ENCODE measurements at places on chromosomes 5 and 9.

DNA sequence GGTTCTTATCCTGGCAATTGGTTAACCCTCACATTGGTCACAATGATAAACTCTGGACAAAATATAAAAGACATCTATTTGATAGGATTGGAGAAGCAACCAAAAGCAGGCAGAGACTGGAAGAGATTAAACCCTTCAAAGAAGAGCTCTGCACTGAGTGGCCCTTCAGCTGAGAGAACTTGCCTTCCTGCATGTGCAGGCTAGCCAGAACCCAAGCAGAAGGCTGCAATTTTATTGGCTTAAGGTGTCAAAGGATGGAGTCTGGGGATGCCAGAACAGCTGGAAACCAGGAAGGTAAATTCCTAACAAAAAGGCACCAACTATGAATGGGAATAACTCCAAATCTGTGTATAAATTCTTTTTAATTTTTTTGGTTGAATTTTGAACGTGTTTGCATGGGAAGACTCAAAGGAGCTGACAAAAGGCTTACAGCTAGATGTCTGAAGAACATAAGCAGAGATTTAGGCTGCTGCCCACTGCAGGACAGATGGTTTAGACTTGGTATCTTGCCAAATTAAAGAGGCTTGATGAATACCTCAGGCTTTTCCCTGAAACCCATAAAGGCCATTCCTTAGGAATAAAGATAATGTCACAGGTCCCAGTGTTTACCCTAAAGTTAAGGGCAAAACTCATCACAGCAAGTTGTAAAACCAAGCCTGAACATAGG, 66.3 kb downstream of the NR2F1 start:
- no peak overlapping the region for H3K4me3 ChIP-seq
- no peaks in the 10 kb centered on the region for H3K27me3 ChIP-seq
- no peak overlapping the region for H3K27ac ChIP-seq
- DNase-seq: no peak

GRCh38 chr5:33588654-33589372, 148.0 kb downstream of the TARS1 start:
- H3K4me3 ChIP-seq: no peak overlapping the region
- H3K27me3 ChIP-seq: no peaks in the 10 kb centered on the region
- H3K36me3 ChIP-seq: no peaks in the 10 kb centered on the region
- H3K4me1 ChIP-seq: no peaks in the 10 kb centered on the region

DNA sequence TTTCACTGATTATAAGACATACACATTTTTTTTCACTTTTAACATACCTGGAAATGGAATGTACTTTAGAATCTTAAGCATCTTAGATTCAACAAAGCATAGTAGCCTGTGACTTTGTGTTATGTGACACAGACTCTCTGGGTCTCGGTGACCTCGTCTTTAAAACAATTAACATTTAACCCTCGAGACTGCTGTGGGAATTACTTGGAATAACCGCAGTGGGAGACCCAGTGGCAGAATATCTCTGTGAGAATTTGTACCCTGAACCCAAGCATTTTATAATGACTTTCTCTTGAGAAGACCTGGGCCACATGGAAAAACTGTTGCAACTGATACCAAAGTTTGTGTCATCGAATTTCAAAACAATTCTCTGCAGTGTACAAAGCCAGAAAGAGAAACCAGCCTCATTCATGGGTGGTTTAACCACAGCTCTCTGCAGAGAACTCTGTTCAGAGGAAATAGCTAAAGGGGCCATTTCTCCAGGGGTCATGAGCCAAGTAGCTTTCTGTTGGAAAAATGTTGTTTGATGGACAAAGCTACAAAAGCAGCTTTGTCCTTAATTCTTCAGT, 10.0 kb upstream of the RETREG1 start:
- peaks cover 45% of the 10 kb centered on the region for H3K4me1 ChIP-seq
- no peaks in the 10 kb centered on the region for H3K27me3 ChIP-seq
- peak overlapping the region; percentile 78 for H3K27ac ChIP-seq
- peak overlapping the region; percentile 5 for H3K4me3 ChIP-seq
- peaks cover 5% of the 10 kb centered on the region for H3K36me3 ChIP-seq
- DNase-seq: peak; percentile 39

DNA sequence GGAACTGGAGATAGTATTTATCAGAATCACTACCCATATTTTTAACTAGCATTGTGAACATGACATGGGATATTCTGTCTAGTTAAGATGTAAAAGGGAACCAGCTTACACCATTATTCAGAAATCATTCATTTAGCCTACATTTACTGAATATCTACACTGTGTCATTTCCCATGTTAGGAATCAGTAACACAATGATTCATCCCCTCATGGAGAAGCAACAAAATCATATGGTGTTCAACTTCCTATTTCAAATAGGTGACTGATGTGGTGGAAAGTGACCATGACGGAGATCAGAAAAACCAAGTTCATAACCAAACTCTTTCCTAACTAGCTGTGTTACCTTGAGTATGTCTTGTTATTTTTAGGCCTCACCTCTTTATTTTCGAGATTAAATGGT, 550.0 kb upstream of the TUSC1 start:
- no peaks in the 10 kb centered on the region for H3K27me3 ChIP-seq
- H3K27ac ChIP-seq: no peak overlapping the region
- H3K4me3 ChIP-seq: no peak overlapping the region
- no peaks in the 10 kb centered on the region for H3K36me3 ChIP-seq
- no peaks in the 10 kb centered on the region for H3K4me1 ChIP-seq
- DNase-seq: no peak

DNA sequence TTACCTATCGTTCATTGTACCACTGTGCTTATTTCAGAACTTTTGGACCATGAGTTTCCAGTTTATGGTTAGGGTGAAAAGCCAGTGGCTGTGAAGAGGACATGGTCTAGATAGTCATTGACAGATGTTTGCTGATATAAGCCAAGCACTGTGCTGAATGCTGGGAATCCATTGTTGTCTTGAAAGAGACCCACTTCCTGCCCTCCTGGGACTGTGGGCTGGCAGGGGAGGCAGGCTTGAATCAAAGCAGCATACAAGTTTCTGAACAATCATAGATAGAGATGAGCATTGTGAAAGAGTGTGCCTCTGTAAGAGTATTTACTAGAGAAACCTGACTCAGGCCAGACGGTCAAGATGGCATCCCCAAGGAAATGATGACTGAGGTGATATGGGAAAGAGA, 73.4 kb downstream of the NMUR2 start:
- H3K36me3 ChIP-seq: no peaks in the 10 kb centered on the region
- H3K27me3 ChIP-seq: no peaks in the 10 kb centered on the region
- no peak overlapping the region for H3K27ac ChIP-seq
- no peak overlapping the region for H3K4me3 ChIP-seq
- H3K4me1 ChIP-seq: no peaks in the 10 kb centered on the region

DNA sequence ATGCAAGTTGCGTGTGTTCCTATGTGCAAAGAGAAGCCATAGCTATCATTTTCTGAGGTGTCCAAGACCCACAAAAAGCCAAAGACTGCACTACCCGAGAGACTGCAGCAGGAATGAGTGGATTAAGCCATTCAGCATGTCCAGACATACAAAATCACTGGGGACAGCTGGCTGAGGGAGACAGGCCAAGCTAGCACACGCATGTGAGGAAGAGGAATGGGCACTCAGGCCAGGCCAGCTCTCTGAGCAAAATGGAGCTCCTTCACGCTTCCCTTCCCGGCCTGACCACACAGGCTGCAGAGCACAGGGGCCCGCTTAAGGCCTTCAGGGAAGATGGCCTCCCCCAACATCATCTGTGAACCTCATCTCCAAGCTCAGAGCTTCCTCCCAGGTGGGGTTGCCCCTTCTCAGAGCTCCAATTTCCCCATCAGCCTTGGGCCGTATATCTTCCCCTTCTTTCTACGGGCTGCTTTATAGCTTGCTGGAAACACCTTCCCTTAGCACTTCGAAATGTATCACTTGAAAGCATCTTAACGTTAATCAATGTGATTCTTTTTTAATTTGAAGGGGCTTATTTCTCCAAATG, 8.4 kb downstream of the DCANP1 start:
- no peaks in the 10 kb centered on the region for H3K4me1 ChIP-seq
- H3K27me3 ChIP-seq: peaks cover 16% of the 10 kb centered on the region
- no peak overlapping the region for H3K4me3 ChIP-seq
- H3K36me3 ChIP-seq: no peaks in the 10 kb centered on the region
- no peak overlapping the region for H3K27ac ChIP-seq

- no peak for DNase-seq
- H3K4me1 ChIP-seq: no peaks in the 10 kb centered on the region
- no peak overlapping the region for H3K4me3 ChIP-seq
- H3K27me3 ChIP-seq: no peaks in the 10 kb centered on the region
These were observed 53.2 kb upstream of the NCS1 start for GRCh38 chr9:130118841-130119518.

GRCh38 chr5:99054972-99055371, 126.2 kb upstream of the CHD1 start:
- DNase-seq: no peak

GRCh38 chr9:88974641-88975040, 16.6 kb upstream of the S1PR3 start:
- H3K4me3 ChIP-seq: no peak overlapping the region
- H3K27me3 ChIP-seq: peaks cover 3% of the 10 kb centered on the region
- no peak for DNase-seq
- H3K36me3 ChIP-seq: no peaks in the 10 kb centered on the region
- peaks cover 18% of the 10 kb centered on the region for H3K4me1 ChIP-seq

- no peaks in the 10 kb centered on the region for H3K4me1 ChIP-seq
- DNase-seq: no peak
- H3K4me3 ChIP-seq: no peak overlapping the region
- H3K36me3 ChIP-seq: no peaks in the 10 kb centered on the region
- H3K27ac ChIP-seq: no peak overlapping the region
- H3K27me3 ChIP-seq: peaks cover 20% of the 10 kb centered on the region
These were observed 67.6 kb upstream of the NR5A1 start for GRCh38 chr9:124574534-124575375.

DNA sequence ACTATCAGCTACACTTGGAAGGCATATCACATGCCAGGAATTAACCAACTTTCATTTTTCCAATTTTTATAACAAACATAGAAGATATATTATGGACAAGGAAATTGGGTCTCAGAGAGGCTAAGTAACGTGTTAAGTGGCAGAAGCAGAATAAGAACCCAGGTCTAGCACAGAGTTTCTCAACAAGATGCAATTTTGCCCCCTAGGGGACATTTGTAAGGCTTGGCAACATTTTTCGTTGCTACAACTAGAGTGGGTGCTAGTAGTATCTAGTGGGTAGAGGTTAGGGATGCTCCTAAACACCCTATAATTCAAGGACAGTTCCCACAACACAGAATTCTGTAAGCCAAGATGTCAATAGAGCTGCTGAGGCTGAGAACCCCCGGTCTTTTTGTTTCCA, 180.6 kb downstream of the SNCAIP start:
- no peaks in the 10 kb centered on the region for H3K27me3 ChIP-seq
- no peak overlapping the region for H3K27ac ChIP-seq
- H3K36me3 ChIP-seq: no peaks in the 10 kb centered on the region

DNA sequence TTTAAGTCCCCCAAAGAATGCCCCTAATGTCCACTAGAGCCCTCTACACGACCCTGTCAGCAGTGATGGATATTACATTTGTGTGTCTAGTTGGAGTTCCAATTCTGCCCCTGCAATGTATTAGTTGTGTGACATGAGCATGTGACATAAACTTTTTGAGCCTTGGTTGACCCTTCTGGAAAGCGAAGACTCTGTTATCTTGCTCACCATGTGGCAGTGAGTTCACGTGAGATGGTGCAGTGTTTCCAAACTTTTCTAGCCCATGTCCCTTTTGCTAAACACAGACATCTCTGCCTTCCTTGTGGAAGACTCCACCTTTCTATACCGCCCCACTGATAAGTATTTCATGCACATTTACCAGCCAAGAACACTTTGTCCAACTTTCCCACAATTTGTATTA, 87.0 kb upstream of the BOD1 start:
- no peaks in the 10 kb centered on the region for H3K4me1 ChIP-seq
- no peak overlapping the region for H3K27ac ChIP-seq
- no peak overlapping the region for H3K4me3 ChIP-seq
- H3K27me3 ChIP-seq: no peaks in the 10 kb centered on the region
- DNase-seq: no peak
- H3K36me3 ChIP-seq: no peaks in the 10 kb centered on the region

GRCh38 chr5:144522698-144523097, 352.0 kb downstream of the KCTD16 start:
- no peaks in the 10 kb centered on the region for H3K36me3 ChIP-seq
- DNase-seq: no peak
- H3K27ac ChIP-seq: no peak overlapping the region
- H3K4me3 ChIP-seq: no peak overlapping the region
- no peaks in the 10 kb centered on the region for H3K27me3 ChIP-seq

- no peaks in the 10 kb centered on the region for H3K27me3 ChIP-seq
- no peaks in the 10 kb centered on the region for H3K36me3 ChIP-seq
- H3K4me3 ChIP-seq: no peak overlapping the region
- DNase-seq: no peak
These were observed 19.4 kb downstream of the GOLM1 start for GRCh38 chr9:86079865-86080469.

DNA sequence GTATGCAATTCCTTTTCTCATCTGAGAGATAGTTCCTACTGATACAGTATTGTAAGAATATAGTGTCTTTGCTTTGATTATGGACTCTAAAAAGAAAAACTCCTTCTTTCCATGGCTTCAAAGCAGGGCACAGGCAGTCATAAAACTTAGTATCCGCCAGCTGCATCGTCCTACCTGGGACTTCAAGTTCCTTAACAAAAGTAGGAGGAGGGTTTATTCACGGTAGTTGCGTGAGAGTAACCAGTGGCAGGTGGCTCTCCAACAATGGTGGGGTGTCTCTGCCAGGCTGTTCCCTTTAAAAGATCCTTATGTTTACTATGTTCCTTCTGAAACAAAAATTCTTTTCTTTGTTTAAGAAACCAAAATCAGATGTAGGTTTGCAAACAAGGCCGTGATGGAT, 173.5 kb upstream of the DMAC1 start:
- no peak for DNase-seq
- peaks cover 44% of the 10 kb centered on the region for H3K4me1 ChIP-seq
- no peak overlapping the region for H3K27ac ChIP-seq

- no peaks in the 10 kb centered on the region for H3K36me3 ChIP-seq
- H3K4me1 ChIP-seq: peaks cover 11% of the 10 kb centered on the region
- no peak for DNase-seq
- no peak overlapping the region for H3K27ac ChIP-seq
- no peak overlapping the region for H3K4me3 ChIP-seq
These were observed 128.3 kb upstream of the HAPLN1 start for GRCh38 chr5:83848941-83849340.

GRCh38 chr5:79225026-79225425, 10.9 kb upstream of the JMY start:
- no peak for DNase-seq
- no peak overlapping the region for H3K27ac ChIP-seq

- no peak overlapping the region for H3K27ac ChIP-seq
- DNase-seq: no peak
- peaks cover 25% of the 10 kb centered on the region for H3K27me3 ChIP-seq
- no peaks in the 10 kb centered on the region for H3K36me3 ChIP-seq
These were observed 453.3 kb downstream of the DIRAS2 start for GRCh38 chr9:90189306-90189705.

DNA sequence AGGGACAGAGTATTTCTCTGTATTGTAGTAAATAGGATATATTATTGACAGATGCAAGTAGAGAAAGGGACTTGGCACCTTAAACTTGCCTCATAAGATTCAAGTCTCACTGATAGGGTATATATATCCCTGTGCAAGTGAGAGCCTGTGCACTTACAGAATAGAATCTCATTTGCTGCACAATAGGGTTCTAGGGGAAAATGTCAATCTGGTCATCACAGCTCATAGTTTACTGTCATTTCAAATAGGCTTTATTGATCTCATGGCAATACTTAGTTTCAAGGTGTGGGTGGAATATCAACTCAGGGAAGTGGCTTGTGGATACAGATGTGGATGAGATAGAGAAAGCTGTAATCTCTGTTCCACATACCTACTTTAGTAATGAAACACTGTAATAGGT, 42.3 kb downstream of the TGFBR1 start:
- peaks cover 27% of the 10 kb centered on the region for H3K4me1 ChIP-seq
- no peak overlapping the region for H3K4me3 ChIP-seq
- H3K27me3 ChIP-seq: no peaks in the 10 kb centered on the region
- peaks cover 82% of the 10 kb centered on the region for H3K36me3 ChIP-seq
- no peak overlapping the region for H3K27ac ChIP-seq

- no peaks in the 10 kb centered on the region for H3K36me3 ChIP-seq
- H3K4me3 ChIP-seq: no peak overlapping the region
- H3K27ac ChIP-seq: no peak overlapping the region
These were observed 19.1 kb upstream of the FOXB2 start for GRCh38 chr9:77000330-77000729.

Data from activated T-helper 2 cell treated with anti-CD3 and anti-CD28 coated beads, Interferon-gamma antibody, Interleukin-2, Interleukin-4, amounts not matched to agents 10 μg/mL and 5 μg/mL and 100 μg/mL, durations not matched to agents 14 hours and 24 hours and 36 hours (primary cell).